CD4-positive, alpha-beta T cell treated with Interleukin-2 at 100 ng/mL for 4 hours (primary cell): ENCODE measurements at places on chromosomes 12 and 14.

DNA sequence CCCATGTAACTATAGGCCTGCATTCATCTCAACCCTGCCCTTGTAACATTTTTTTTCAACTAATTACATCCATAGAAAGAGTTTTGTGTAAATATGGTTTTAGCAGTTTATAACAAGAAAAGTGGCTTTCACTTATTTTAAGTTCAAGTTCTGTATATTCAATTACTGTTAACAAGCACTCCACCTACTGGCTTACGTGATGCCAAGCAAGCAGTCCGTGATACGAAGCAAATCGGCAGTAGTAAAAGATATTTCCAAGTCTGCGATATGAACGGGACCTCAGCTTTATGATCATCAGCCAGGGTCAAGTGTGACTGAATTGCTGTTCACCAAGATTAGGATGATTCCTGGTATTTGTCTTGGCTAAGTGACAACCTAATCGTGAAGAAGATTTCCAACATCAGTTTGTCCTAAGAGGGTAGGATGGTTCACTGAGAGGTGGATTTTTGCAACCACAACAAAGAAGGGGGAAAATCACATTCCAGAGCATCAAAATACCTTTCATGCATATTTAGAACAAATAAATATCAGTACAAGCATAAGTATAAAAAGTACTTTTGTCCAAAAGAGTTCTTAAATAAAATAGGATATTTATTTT, 456.2 kb downstream of the FOXG1 start:
- no peak for DNase-seq

- no peak for DNase-seq
These were observed 424 bp downstream of the IGF1 start for GRCh38 chr12:102479939-102480338.

DNA sequence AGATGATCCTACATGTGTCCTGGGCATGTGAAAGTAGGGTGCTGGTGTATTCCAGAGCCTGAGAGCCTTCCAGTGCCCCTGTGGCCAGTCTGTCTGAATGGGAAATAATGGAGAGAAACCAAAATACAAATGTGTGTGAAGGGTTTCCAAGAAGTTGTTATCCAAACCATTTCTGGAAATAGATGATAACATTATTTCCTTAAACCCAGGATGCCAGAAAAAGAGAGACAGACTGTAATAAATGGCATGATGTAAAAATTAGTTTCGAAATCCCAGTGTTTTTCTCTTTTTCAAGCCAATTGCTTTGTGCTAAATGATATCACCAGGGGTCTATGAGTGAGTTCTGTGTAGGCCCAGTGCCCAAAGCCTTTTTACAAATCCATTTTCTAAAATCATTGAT, 175.3 kb downstream of the PHLDA1 start:
- no peak for DNase-seq

DNA sequence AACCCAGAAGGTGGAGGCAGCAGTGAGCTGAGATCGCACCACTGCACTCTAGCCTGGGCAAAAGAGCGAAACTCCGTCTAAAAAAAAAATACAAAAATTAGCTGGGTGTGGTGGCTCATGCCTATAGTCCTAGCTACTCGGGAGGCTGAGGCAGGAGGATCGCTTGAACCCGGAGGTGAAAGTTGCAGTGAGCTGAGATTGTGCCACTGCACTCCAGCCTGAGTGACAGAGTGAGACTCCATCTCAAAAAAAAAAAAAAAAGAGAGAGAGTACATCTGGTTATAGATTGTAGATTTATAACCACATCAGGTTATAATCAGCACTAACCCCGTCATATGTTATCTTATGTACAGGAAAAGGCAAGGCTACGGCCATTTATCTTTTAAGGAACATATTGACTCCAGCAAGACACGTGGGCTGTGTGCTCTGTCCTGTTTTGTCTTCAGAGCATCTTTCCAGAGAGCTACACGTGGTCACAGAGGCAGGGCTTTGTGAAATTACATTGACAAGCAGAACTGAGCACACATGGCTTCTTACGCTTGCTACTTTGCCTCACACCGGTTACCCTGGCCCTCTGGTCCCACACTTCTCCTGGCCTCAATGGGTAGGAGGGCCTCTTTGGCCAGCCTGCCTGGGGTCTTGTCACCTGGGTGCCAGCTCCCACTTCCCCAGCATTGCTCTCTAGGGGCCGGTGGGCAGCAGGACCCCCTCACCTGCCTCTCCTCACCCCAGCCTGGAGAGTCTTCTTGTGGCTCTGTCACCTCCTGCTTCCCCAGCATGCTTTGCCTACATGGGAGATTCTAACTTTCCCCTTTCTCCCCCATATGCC, 6.8 kb upstream of the DYNC1H1 start:
- DNase-seq = no peak

DNA sequence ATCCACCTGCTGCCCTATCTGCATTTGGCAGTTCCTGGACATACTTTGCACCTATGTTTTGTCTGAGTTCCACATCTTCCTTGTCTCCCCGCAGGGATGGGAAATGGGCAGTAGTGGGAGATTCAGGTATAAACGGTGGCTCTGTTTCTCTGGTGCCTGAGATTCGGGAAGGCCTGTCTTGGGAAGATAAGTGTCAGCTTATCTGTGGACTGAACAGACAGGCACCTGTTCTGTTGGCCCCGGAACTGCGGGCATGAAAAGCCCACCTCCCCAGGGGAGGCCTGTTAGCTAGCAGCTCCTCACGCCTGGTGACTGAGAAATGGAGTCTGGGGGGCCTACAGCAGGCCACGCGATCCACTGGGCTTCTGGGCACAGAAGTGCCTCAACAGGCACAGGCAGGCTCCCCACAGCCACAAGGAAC, 5.8 kb downstream of the PHB2 start:
- no peak for DNase-seq

DNA sequence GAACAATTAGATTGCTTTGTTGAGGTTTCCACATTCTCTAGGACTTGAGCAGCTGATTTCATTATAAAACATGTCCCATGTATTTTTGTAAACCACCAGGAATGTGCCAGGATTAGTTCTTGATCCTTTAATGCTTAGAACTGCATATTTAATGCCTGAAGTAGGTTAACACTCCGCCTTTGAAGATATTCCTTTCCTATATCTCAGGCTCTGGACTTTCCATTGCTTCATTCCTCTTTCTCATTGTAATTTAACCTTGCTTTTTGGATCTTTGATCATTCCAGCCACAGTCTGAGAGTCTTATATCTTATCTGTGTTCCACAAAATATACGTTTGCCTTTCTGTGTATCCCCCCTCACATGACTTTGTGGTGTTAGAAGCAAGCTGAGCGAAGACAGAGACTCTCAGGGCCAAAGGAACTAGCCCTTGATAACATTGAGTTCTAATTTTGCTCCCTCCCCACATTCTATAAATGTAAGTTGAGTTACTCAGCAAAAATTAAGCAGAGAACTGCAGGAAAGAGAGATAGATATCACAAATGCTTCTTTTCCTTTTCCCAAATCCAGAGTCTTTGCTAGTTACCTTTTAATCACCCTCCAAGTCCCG, 2.4 kb upstream of the CLEC1B start:
- DNase-seq = no peak

GRCh38 chr12:114218136-114218535, 187.8 kb downstream of the TBX5 start:
- no peak for DNase-seq

DNA sequence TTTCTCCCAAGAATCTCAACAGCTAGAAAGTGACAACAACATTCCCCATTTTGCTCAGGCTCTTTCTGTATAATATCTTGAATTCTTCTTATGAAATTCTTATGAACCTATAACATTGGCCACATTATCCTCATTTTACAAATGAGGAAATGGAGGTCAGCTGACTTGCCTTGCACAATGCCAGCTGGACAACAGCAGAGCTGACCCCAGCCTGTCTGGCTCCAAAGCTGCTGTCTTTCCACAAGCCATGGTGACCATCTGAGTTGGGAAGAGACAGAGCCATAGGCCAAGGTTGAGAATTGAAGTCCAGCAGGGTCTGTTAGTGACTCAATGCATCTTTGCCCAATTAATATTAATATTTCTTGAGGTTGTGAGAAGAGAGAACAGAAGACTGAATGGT, 87.3 kb downstream of the KSR2 start:
- DNase-seq = no peak

DNA sequence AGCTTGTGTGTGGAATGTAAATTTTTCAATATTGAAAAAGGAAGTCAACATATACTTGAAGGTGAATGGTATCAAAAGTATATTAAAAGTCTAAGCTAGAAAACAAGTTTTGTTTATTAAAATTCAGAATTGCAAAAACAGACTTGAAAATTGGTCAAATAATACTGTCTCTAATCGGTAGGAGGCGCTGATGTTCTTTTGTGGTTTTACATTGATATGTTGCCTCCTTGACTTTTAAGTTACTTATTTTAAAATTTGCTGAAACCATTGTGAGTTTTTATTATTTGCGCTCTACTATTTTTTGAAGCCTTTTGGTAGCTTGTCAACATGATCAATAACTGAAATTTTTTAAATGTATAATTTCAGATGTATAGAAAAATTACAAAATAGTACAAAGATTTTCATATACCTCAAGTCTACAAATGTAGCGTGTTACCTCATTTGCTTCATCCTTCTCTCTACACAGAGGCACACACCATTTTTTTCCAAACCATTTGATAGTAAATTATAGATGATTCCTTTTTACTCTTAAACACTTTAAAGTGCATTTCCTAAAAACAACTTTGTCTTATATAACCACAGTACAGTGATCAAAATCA, 6.9 kb downstream of the RTRAF start:
- peak; percentile 53 for DNase-seq
